Hippocampal formation (tissue), 2 donors: ENCODE measurements at places on chromosomes 1 and 21.

- DNase-seq = peak; percentile 84
Measured at GRCh38 chr1:155989242-155990004, 11.1 kb upstream of the ARHGEF2 start.

GRCh38 chr1:168520052-168520751 is 23.6 kb downstream of the XCL2 start:
- DNase-seq = no peak

DNA sequence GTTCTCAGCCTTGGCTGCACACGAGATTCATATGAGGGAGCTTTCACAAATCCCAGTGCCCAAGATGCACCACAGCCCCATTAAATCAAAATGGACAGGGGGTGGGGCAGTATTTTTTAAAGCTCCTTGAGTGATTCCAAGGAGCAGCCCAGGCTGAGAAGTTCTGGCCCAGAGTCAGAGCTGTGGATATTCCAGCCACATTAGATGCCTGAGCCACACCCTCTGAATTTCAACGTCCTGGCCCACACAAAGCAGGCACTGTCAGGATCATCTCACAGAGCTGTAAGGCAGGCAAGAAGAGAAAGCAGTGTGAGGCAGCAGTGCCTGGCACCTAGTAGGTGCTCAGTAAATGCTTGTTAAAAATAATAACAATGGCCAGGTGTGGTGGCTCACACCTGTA is 37.4 kb downstream of the PAX7 start:
- DNase-seq = no peak

DNA sequence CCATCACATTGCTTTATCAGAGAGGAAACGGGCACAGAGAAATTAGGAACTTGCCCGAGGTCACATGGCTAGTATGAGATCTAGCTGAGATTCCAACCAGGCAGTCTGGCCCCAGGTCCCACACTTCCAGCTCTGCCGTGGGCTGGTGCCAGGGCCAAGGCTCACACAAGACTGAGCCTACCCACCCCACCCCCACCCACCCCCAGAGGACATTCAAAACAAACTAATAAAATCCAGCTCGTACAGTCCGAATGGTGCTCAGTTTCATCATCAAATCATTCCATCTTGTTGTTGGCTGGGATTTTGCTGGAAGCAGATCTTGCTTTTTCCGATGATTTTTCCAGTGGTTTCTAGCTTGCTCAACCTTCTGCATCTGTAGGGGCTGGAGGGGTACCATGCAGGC is 27.9 kb downstream of the MATN1 start:
- no peak for DNase-seq

DNA sequence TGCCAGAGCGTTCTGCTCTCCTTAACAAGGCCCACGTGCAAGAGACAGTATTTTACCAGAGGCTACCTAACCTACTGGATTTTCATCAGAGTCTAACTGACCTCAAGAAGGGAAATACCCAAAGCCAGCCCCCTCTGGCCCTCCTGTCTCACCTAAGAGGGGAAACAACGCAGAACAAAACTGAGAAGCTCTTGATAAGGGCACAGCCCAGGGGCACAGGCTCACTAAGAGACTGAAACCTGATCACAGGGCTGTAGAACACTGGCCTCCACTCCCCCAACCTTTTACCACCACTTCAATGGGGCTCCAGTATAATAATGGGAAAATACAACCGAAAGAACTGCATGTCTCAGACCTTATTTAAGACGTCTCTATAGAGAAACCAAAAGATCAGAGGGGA is 449.5 kb upstream of the CAMK1G start:
- DNase-seq = no peak

GRCh38 chr21:33230545-33231324 is 997 bp downstream of the IFNAR2 start:
- DNase-seq = peak; percentile 8

GRCh38 chr21:46117586-46118315 is 19.8 kb downstream of the COL6A2 start:
- DNase-seq = no peak

GRCh38 chr1:76336931-76337371 is 262.4 kb downstream of the ST6GALNAC3 start:
- DNase-seq = peak; percentile 67

DNA sequence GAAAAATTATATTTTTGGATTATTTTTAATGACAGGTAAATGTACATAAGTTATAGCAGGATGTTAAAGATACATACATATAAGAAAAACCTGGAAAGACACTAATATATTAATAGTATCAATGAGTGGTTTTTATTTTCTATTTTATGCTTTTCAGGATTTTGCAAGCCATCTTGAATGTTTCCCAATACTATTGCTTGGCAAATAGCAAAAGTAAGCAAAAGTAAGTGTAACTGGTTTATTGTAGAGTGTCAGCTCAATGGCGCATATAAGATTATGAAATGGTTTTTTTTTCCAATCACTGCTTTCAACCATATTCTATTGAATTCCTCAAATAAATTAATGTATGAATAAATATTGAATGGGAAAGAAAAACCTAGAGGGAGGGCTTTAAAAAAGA is 36.4 kb downstream of the ZNF684 start:
- no peak for DNase-seq

DNA sequence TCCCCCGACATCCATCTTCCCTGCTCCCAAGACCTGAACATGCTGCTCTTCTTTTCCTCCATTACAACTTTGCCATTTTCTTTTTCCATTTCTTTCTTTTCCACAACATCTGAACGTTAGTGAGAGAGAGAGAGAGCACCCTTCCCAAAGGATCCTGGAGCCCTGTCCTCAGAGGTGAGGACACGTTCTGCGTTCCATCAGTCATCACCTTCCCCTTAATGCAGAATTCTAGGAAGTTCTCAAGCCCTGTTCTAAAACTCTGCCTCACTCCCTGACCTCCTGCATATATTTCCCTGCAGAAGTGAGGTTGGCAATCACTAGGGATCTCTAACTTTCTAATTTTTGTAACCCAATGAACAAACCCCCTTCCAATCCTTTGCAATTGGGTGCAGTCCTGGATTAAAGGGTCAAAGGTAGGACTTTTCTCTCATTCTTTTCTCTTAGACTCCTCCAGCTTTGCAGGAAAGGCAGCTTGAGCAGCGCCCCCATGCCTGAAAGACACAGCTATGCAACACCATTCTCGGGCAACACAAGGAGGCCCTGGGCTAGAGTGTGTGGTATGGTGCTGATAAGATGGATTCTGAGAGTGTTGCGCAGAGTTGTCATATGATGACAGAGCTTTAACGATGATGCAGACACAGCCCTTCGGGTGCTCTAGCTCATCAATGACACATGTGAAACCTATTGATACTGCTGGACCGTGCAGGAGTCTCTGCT is 59.2 kb upstream of the TNR start:
- no peak for DNase-seq

DNA sequence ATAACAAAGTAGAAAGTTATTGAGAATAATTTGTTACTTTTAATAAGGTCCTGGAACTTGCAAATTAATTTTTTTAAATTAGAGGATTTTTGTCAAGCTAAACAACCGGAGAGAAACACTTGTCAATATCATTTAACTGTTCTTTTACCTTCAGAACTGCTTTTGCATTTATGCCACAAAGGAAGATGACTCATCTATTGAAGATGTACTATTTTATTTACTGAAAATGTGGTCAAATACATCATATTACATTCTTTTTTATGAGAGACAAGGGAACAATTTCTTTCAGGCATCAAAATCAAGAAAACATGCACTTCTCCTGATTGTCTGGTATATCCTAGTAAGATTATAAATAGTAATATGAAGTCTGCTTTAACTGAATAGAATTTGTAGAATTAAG is 558.2 kb upstream of the PRMT6 start:
- DNase-seq = no peak

DNA sequence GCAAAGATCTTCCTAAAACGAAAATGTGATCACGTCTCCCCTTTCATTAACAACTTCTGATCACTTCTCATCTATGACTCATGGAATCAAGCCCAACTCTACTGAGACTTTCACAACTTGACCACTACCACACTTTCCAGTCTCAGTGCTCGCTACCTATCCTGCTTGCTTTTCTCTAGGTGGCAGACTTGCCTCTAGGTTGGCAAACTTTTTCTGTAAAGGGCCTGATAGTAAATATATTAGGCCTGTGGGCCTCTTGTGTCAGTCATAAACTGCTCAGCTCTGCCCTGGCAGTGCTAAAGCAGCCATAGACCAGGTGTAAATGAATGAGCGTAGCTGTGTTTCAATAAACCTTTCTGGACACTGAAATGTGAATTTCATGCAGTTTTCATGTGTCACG is 21.5 kb upstream of the HMGB4 start:
- no peak for DNase-seq

GRCh38 chr1:107748531-107748930 is 216.4 kb downstream of the VAV3 start:
- peak; percentile 16 for DNase-seq

GRCh38 chr1:165927169-165927568 is 99.8 kb downstream of the UCK2 start:
- no peak for DNase-seq
